ENCODE measurements at places on chromosomes 7 and 10.

GRCh38 chr10:121683366-121683765 lies 85.1 kb upstream of the FGFR2 start:
- no peak for DNase-seq

GRCh38 chr7:144027974-144028373 lies 20.8 kb upstream of the OR2A5 start:
- no peak for DNase-seq

DNA sequence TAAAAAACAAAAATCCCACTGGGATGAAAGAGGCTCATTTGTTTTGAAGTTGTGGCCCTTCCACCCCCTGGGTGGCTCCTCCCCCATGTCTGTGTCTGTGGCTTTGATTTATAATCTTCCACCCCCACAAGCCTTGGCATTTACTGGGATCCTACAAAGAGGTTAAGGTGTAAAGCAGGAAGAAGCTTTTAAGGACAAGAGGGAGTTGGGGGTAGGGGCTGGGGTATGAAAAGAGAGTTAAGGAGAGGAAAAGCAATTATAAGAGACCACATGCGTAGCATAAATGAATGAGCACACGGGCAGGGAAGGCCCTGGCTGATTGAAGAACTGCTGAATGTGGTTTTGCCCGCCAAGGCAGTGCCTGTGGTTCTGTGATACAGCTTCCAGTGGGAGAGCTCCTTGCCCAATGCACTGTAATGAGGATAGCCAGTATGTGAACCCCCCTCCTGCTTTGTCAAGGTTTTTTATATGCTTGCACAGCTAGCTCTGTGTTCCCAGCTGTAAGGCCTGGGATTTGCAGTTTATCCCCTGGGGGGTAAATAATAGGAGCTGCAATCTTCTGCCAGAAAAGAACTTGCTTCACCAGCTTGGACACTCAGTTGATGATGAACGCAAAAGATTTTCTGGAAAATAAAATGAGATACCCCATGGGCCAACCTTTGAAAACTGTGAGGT lies 34.7 kb upstream of the KMT2E start:
- no peak for DNase-seq

GRCh38 chr10:118467200-118467599 lies 125.1 kb upstream of the FAM204A start:
- DNase-seq: no peak

DNA sequence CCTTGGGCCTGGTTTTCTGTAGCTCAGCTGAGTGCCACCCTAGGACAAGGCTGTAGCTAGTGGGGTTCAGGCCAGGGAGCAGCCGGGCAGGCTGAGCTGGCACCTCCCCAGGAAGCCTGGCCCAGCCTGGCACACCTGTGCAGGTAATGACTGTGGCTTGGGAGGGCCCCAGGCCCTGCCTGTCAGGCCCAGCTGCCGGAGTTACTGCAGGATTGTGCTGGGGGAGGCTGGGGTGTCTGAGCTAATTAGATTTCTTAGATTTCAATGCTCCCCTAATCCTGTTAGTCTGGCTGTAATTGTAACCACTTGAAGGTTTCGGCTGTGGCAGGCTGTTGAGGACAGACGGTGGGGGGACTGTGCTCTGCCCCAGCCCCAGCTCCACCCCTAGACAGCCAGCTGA lies 6.0 kb downstream of the ZMIZ1 start:
- peak; percentile 22 for DNase-seq

- no peak for DNase-seq
Measured at GRCh38 chr10:125201108-125201524, 40.8 kb upstream of the CTBP2 start.

DNA sequence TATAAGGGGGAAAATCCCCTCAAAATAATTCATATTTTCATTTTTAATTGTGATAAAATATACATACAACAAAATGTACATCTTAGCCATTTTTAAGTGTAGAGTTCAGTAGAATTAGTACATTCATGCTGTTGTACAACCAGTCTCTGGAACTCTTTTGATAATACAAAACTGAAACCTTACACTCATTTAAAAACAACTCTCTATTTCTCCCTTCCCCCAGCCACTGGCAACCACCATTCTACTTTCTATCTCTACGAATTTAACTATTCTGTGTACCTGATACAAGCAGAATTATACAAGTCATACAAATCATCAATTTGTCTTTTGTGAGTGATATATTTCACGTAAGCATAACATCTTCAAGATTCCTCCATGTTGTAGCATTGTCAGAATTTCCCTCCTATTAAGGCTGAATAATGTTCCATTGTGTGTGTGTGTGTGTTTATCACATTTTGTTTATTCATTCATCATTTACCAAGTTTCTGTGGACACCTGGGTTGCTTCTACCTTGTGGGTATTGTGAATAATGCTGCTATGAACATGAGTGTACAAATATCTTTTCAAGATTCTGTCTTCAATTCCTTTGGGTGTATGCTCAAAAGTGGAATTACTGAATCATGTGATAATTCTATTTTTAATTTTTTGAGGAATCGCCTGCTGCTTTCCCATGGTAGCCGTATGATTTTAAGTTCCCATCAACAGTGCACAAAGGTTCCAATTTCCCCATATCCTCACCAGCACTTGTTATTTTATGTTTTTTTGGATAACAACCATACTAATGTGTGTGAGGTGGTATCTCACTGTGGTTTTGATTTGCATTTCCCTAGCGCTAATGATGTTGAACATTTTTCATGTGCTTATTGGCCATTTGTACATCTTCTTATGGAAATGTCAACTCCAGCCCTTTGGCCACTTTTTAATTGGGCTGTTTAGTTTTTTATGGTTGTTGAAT lies 4.7 kb upstream of the EBLN1 start:
- DNase-seq: no peak

- DNase-seq: no peak
Measured at GRCh38 chr7:128234476-128235026, 6.5 kb upstream of the LEP start.

DNA sequence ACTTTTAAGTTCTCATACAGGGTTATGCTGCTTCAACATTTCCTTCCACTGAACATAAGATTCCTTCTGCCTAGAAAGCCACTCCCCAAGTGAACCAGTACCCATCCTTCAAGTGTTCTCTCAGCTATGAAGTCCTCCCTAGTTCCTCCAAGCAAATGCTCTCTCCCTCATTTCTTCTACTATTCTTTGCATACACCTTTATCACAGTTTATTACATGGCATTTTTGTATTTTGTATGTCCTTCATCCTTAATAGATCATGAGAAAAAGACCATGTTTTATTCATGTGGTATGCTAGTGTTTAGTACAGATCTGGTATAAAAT lies 1.9 kb downstream of the SYPL1 start:
- DNase-seq: no peak

DNA sequence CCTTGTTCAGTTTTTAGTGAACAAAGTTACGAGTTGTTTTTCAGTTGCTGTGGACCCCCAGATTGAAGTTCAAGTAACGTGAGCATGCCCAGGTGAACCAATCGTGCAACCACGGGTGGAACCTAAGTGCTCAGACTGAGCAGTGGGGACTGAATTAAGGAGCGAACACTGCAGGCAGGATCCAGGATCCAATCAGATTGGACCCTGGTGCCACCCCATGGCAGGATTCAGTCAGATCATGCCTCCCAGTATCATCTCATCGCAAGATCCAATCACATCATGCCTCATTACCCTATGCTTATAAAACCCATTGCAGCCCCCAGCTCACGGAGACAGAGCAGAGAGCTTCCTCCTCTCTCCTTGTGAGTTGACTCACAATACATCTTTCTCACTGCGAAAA lies 80.9 kb downstream of the PFKFB3 start:
- no peak for DNase-seq

- DNase-seq: no peak
Measured at GRCh38 chr10:86151613-86152012, 215.0 kb downstream of the GRID1 start.

- DNase-seq: no peak
Measured at GRCh38 chr10:58382489-58382995, 2.7 kb upstream of the TFAM start.

GRCh38 chr7:100719523-100720278 lies 567 bp upstream of the EPO start:
- no peak for DNase-seq

DNA sequence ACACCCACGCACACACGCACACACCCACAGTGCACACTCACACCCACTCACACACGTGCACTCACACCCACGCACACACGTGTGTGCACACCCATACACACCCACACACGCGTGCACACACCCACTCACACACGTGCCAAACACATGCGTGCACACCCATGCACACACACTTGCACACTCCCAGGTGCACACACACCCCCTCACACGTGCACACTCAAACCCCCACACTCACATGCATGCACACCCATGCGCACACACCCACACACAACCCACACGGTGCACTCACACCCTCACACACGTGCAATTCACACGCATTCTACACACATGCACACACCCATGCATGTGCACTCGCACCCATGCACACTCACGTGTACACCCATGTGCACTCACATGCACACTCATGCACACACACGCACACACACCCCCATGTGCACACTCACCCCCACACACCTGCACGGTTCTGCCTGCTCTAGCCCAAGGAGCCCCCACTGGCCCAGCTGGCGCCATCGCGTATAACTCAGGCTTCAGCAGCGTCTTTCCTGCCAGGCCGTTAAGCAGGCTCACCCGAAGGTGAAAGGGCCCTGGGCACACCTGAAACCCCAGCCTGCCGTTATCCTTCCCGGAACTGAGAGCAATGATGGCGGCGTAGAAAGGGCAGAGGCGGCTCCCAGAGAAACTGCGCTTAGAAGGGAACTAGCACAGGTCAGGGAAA lies 63.9 kb upstream of the PDGFA start:
- no peak for DNase-seq

DNA sequence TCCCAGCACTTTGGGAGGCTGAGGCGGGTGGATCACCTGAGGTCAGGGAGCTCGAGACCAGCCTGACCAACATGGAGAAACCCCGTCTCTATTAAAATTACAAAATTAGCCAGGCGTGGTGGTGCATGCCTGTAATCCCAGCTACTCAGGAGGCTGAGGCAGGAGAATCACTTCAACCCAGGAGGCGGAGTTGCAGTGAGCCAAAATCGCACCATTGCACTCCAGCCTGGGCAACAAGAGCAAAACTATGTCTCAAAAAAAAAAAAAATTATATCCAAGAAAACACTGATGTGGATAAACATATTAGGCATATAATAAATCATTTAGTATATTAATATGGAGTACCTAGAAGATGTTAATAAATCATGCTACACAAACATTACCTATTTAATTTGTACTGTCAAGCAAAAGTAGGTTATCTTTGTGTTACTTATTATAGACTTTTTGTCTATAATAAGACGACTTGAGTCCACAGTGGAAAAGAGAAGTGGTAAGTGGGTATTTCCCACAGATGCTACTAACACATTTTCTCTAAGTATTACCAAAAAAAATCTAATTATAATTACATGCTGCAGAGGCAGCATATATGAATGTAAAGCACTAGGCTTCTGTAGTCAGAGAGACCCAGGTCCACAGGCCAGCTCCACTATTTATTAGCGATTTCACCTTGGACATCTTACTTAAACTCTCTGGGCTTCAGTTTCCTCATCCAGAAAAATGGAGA lies 34.5 kb downstream of the DNMBP start:
- DNase-seq: no peak

DNA sequence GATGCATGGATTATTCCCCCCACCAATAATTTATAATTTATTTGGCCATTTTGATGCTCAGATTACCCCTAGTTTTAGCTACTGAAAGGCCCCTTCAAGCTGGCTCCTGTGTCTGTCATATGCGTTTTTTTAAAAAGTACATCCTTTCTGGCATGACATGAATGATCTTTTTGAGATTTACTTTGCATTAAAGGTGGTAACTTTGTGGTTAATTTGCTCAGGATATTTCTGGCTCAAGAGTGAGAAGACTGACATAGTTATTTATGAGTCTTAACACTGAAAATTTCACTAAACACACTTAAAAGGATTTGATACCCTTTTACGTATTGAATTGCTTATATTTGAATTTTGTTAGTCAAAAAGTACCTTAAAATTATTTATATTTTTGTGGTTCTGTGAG lies 5.4 kb downstream of the SMC3 start:
- DNase-seq: no peak

DNA sequence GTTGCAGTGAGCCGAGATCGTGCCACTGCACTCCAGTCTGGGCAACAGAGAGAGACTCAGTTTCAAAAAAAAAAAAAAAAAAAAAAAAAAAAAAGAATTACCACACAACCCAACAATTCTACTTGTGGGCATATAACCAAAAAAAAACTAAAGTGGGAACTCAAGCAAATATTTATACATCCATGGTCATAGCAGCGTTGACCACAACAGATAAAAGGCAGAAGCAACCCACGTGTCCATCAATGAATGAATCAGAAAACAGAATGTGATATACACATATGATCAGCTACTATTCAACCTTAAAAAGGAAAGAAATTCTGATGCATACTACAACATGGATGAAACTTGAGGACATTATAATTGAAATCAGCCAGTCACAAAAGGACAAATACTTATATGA lies 179.3 kb upstream of the NEBL start:
- DNase-seq: no peak

- no peak for DNase-seq
Measured at GRCh38 chr7:1940863-1941262, 270.8 kb downstream of the ELFN1 start.

DNA sequence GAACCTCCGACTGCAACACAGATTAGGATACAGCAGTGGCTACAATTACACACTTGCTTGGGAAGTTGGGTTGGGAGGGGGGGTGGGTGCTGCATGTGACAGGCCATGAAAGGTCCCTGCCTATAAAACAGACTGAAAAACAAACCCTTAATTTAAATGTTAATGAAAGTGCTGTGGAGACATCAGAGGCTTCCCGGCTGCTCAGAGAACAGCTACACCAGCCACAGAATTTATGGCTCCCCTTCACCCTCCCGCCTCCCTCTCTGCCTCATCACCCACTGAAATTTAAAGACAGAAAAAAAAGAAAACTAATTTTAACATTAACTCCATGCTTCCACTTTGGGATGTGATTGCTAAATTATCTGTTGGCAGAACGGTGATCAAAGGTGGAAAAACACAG lies 34.7 kb downstream of the FBXW4 start:
- DNase-seq: no peak

DNA sequence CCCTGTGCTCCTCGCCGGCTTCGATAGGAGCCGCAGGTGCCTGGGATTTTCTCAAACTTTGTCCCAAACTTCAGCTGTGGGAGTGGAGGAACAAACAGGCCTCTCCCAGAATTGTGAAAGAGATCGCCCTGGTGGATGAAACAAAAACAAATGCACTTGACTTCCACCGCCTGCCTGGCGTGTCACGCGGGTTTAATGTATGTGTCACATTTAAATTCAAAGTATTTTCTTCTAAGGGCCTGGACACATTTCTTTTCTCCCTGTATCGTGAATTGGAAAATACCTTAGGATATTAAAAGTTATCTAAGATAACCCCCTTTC lies 694 bp upstream of the WASL start:
- DNase-seq: no peak

DNA sequence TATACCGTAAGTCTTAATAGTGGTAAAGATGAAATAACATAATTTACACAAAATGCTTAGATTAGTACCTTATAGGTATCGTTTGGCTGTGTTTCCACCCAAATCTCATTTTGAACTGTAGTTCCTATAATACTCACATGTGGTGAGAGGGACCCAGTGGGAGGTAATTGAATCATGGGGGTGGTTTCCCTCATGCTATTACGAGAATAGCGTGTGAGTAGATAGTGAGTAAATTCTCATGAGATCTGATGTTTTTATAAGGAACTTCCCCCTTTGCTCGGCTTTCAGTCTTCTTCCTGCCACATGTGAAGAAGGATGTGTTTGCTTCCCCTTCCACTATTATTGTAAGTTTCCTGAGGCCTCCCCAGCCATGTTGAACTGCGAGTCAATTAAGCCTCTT lies 426.3 kb upstream of the POT1 start:
- DNase-seq: no peak

All from NCI-H524 treated with DMSO at 0.1 percent for 48 hours (cell line).